ENCODE measurements at places on chromosomes 2 and 18.

- H3K36me3 ChIP-seq = no peaks in the 10 kb centered on the region
- no peak overlapping the region for H3K27ac ChIP-seq
- no peak overlapping the region for H3K4me3 ChIP-seq
- no peak for DNase-seq
- no peaks in the 10 kb centered on the region for H3K4me1 ChIP-seq
These were observed 20.5 kb upstream of the PPP4R1 start for GRCh38 chr18:9634856-9635255.

- DNase-seq = no peak
- H3K4me1 ChIP-seq = no peaks in the 10 kb centered on the region
- H3K4me3 ChIP-seq = no peak overlapping the region
- H3K36me3 ChIP-seq = peaks cover 1% of the 10 kb centered on the region
- H3K27ac ChIP-seq = no peak overlapping the region
These were observed 55.7 kb downstream of the ZC3H8 start for GRCh38 chr2:112199188-112199587.

DNA sequence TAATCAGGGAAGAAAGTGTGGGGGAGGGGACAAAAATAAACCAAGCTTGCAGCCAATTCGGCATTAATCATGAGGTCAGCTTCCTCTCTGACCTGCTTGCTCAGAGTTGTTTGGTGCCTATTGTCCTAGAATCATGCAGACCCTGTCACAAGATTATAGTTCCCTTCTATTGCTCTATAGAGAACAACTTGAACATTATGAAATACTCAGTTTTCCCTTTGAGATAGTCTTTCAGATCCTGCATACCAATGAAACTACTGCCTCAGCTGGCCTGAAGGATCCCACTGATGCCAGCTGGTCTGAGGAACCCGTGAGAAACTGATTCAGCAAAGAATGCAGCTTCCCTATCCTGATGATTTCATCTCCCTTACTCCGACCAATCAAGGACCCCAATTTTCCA is 955 bp upstream of the BBS5 start:
- peak overlapping the region; percentile 91 for H3K4me3 ChIP-seq
- H3K27ac ChIP-seq = no peak overlapping the region
- DNase-seq = no peak
- H3K27me3 ChIP-seq = no peaks in the 10 kb centered on the region

GRCh38 chr2:222303828-222304736 is 5.3 kb upstream of the PAX3 start:
- H3K27ac ChIP-seq = peak overlapping the region; percentile 18
- peak overlapping the region; percentile 76 for H3K4me3 ChIP-seq
- peaks cover 87% of the 10 kb centered on the region for H3K27me3 ChIP-seq
- peaks cover 36% of the 10 kb centered on the region for H3K4me1 ChIP-seq
- no peaks in the 10 kb centered on the region for H3K36me3 ChIP-seq

- peaks cover 25% of the 10 kb centered on the region for H3K4me1 ChIP-seq
- H3K27ac ChIP-seq = peak overlapping the region; percentile 81
- no peaks in the 10 kb centered on the region for H3K27me3 ChIP-seq
- no peak for DNase-seq
These were observed 941 bp upstream of the MPPE1 start for GRCh38 chr18:11909061-11909455.

GRCh38 chr2:33607251-33607721 is 8.2 kb upstream of the FAM98A start:
- no peak for DNase-seq
- H3K27me3 ChIP-seq = no peaks in the 10 kb centered on the region
- no peaks in the 10 kb centered on the region for H3K36me3 ChIP-seq

DNA sequence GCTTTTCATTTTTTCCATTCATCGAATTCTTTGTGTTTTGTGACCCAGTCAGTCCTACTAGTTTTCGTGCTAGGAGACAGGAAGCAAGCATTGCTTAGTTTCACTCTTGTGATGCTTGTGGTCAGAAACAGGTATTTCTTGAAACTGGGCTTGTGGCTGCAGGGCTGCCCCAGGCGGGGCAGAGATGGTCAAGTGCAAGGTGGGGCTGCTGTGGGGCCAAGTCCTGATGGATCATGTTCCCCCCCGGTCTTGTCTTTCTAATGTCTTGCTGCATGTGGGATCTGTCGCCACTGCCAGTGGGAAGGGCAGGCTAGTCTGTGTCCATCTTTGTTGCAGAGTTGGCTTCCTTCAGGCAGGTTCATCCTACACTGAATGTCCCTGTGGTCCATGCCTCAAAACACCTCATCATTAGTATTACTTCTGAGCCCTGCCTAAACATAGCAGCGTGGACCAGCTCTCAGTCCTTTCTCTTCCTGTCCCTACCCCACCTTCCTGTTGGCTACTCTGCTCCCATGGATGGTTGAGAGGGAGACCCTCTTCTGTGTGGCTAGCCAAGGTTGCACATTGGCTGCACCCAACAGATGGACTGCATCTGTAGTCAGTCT is 38.7 kb downstream of the INPP4A start:
- no peak overlapping the region for H3K4me3 ChIP-seq
- no peaks in the 10 kb centered on the region for H3K27me3 ChIP-seq
- peaks cover 63% of the 10 kb centered on the region for H3K4me1 ChIP-seq
- H3K36me3 ChIP-seq = no peaks in the 10 kb centered on the region
- no peak for DNase-seq

DNA sequence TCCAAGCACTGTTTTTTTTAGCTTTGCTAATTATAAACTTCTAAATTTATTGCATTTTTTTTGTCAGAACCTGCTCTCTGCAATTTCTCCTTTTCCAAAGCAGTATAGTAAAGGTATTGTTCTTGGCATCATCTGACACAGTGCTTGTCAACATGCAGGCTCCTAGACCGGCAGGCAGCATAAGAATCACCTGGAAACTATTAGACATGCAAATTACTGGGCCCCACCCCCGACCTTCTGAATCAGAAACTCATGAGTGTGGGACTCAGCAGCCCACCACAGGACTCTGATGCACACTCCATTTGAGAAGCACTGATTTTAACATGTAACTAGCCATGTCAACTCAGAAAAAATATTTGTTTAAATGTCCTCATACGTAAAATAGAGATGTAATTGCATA is 551.1 kb upstream of the CELF4 start:
- no peak for DNase-seq
- H3K27me3 ChIP-seq = no peaks in the 10 kb centered on the region
- no peaks in the 10 kb centered on the region for H3K36me3 ChIP-seq

DNA sequence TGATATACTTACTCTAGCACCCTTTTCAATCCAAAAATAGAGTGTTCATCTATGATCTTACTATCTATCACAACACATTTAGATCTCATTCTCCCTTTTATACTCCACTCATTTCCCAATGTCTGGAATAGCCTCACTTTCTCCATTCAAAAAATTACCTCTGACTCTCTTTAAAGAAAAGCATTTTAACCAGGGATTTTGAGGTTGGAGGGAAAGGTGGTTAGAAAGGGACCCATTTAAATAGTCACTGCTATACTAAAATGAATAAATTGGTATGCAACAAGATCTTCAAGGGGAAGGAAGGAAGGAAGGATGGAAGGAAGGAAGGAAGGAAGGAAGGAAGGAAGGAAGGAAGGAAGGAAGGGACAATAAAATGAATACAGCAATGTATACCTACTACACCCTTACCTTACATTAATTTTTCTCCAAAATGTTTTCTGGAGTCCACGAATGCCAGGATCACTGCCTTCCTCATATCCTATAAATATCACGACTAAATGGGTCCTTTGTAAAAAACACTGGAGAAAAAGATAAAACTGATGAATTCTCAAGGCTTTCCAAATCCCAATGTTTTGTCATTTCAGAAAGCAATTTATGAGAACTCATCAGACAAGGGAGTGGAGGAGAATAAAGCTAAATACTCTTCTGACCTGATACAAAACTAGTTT is 202.7 kb downstream of the ZEB2 start:
- no peak for DNase-seq
- H3K36me3 ChIP-seq = peaks cover 19% of the 10 kb centered on the region
- no peak overlapping the region for H3K4me3 ChIP-seq

DNA sequence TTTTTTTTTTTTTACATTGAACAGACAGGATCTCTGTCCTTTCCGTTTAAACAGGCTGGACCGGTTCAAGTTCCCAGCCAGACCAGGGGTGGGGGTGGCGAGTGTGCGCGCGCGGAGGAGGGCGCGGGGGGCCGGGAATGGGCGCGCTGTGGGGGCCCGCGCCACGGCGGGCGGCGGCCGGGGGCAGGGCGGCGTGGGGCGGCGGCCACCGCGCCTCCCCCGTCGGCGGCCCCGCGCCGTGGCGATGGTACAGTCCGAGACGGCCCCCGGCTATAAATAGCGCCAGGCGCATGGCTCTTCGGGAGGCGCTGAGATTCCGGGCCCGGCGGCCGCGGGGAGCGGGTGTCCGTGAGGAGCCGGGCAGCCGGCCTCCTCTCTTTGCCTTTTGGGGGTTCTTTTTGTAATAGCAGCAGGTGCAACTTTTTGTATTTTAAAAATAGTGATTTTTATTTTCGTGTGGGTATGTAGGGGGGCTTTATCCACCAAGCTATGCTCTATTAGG is 430 bp upstream of the CELF4 start:
- H3K4me1 ChIP-seq = peaks cover 22% of the 10 kb centered on the region
- DNase-seq = no peak
- H3K27ac ChIP-seq = no peak overlapping the region
- H3K27me3 ChIP-seq = peaks cover 61% of the 10 kb centered on the region

DNA sequence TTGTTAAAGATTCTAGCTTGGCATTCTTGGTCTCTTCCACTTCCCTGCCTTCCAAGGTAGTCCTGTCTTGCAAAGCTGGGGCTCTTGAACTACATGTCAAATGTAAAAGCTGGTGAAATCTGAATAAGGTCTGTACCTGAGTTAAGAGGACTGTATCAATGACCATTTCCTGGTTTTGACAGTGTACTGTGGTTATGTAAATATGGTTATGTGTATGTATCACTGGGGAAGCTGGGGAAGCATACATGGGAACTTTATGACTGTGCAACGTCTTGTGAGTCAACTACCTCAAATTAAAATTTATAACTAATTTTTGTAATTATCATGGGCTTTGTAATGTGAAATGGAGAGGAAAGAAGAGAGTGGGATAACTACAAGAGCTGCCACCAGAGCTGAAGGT is 81.7 kb downstream of the COL4A4 start:
- peaks cover 67% of the 10 kb centered on the region for H3K36me3 ChIP-seq
- H3K4me3 ChIP-seq = no peak overlapping the region
- no peak overlapping the region for H3K27ac ChIP-seq
- no peak for DNase-seq
- H3K4me1 ChIP-seq = no peaks in the 10 kb centered on the region

DNA sequence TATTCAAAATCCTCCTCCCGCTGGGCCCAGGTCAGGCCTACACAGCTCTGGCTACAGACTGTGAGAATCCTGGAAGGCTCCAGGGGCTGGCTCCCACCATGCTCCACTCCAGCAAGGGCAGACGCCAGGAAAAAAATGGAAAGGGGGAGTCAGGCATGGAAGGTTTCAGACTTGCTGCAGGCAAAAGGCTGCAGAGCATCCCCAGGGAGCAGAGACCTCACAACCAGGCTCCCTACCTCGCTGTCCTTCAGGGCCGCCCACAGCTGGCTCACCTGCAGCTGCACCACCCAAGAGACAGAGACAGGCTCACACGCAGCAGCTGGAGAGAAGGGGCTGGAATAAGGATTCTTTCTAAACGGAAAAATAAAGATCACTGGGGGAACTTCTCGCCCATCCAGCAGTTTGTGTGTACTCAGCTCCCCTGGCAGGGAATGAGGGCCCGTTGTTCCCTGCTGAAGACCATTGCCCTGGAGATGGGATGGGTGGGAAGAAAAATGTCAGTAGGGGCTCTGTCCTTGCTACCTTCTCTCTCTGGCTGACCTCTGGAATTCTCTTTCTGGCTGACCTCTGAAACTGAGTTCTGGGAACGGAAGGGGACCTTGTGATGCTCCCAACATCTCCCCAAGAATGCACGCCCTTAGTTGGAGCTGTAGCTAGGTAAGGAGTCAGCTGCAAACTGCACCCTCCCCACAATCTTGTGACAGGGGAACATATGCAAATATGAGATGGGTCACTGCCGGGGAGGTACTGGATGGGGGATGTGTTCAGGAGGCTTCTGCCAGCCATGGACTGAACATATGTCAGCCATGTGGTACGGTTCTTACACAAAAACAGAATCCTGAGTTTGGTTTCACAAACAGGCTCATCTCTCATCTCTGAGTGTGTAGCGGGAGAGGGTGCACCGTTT is 34.5 kb downstream of the BCL2 start:
- DNase-seq = peak; percentile 28
- H3K4me3 ChIP-seq = peak overlapping the region; percentile 81
- H3K4me1 ChIP-seq = peaks cover 21% of the 10 kb centered on the region
- no peaks in the 10 kb centered on the region for H3K27me3 ChIP-seq
- no peak overlapping the region for H3K27ac ChIP-seq

DNA sequence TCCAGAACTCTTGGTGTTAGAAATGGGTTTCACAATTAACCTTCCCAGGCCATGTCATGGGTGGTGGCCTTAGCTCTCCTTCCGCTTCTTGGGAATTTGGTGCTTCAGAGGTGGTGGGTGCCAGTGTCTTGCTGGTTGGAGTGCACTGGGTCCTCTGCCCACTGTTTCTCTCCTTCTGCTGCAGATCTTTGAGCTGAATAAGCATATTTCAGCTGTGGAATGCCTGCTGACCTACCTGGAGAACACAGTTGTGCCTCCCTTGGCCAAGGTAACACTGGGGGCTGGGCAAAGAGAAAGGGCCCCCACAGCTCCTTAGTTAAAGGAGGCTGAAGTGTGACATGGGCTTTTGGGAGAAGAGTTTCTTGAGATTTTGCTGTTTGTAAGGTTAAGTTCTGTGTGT is 32.0 kb upstream of the PRLH start:
- peaks cover 3% of the 10 kb centered on the region for H3K4me1 ChIP-seq
- no peak for DNase-seq
- peaks cover 8% of the 10 kb centered on the region for H3K27me3 ChIP-seq
- no peak overlapping the region for H3K4me3 ChIP-seq
- H3K36me3 ChIP-seq = no peaks in the 10 kb centered on the region
